RPMI7951 (cell line): ENCODE measurements at places on chromosomes 4 and X. TPM values are rescaled to one million over a fixed set of nuclear protein-coding genes. Genes with fewer than 3 reads are reported as not detected.

Gene SSX2
- not detected in 2 replicates for total RNA-seq

Gene FAM156A
- total RNA-seq = 9.0 and 17.0 TPM in 2 replicates

Gene ZCCHC12
- not detected in 2 replicates for total RNA-seq

Gene DMRTC1
- total RNA-seq = not detected in 2 replicates

Gene MAGEA8
- 1.1 and 1.4 TPM in 2 replicates for total RNA-seq

Gene CHRNA9
- total RNA-seq = 0.48 and 0.59 TPM in 2 replicates

Gene MAGIX
- total RNA-seq = 1.9 and 2.4 TPM in 2 replicates

Gene MMGT1
- total RNA-seq = 19.8 and 28.0 TPM in 2 replicates

Gene HAUS3
- total RNA-seq = 12.1 and 12.2 TPM in 2 replicates

Gene HSFX4
- not detected in 2 replicates for total RNA-seq

Gene PAGE2B
- total RNA-seq = 0.78 TPM in 1 of 2 replicates, not detected in the other

Gene C4orf36
- not detected in 2 replicates for total RNA-seq

Gene REST
- total RNA-seq = 20.0 and 27.8 TPM in 2 replicates

Gene RPA4
- 0.10 TPM in 1 of 2 replicates, not detected in the other for total RNA-seq

Gene ZNF275
- 1.8 and 2.1 TPM in 2 replicates for total RNA-seq

Gene NPY1R
- total RNA-seq = not detected in 2 replicates

Gene ABLIM2
- total RNA-seq = under 0.01 and 0.29 TPM in 2 replicates

Gene CABS1
- not detected in 2 replicates for total RNA-seq

Gene GLRB
- 9.8 and 11.1 TPM in 2 replicates for total RNA-seq

Gene PLP1
- 3.1 and 3.3 TPM in 2 replicates for total RNA-seq

Gene CCDC149
- total RNA-seq = 4.1 and 4.3 TPM in 2 replicates

Gene TRIM75
- total RNA-seq = not detected in 2 replicates

Gene SMPX
- total RNA-seq = not detected in 2 replicates

Gene RNF212
- total RNA-seq = not detected in 2 replicates

Gene EDNRA
- total RNA-seq = 0.36 and 0.39 TPM in 2 replicates

Gene SLC4A4
- total RNA-seq = under 0.01 and 0.29 TPM in 2 replicates

Gene NUDT10
- total RNA-seq = 0.68 and 0.96 TPM in 2 replicates

Gene CD38
- 0.10 and 0.12 TPM in 2 replicates for total RNA-seq

Gene ANK2
- 7.0 and 10.5 TPM in 2 replicates for total RNA-seq

Gene MND1
- 27.2 and 36.0 TPM in 2 replicates for total RNA-seq

Gene CENPE
- total RNA-seq = 26.7 and 36.9 TPM in 2 replicates

Gene CT55
- total RNA-seq = 0.39 TPM in 1 of 2 replicates, not detected in the other
